T-helper 22 cell (primary cell): ENCODE measurements at places on chromosomes 2 and 18.

DNA sequence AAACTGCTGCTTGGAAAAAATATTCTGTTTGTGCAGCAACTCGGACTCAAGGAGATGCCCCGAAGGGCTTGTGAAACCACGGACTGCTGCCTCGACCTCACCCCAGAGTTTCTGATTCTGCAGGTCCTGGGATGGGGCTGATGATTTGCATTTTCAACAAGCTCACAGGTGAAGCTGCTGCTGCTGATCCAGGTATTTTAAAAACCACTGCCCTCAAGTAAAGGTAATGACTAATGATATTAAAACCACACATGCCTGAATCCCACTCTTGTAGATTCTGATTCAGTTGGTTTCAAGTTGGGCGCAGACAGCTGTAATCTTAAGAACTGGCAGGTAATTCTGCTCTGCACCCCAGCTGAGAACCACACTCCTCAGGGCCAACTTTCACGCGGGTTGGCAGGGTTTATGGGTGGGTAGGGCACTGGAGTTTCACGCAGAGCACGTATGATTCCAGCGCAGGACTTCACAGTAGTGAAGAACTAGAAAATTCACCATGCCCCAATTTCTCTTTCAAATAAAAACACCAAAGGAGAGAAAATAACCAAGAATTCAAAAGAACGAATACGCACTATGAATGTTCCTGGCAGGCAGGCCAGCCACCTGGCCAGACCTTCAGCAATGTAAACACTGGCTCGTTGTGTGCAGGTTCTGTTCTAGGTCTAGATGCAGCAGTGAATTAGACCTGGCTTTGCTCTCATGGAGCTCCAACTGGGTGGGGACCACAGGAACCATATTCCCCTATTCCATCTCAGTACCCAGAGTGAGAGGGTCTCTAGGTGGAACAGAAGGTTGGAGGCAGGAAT lies 74.6 kb upstream of the ZFP36L2 start:
- no peak for DNase-seq

DNA sequence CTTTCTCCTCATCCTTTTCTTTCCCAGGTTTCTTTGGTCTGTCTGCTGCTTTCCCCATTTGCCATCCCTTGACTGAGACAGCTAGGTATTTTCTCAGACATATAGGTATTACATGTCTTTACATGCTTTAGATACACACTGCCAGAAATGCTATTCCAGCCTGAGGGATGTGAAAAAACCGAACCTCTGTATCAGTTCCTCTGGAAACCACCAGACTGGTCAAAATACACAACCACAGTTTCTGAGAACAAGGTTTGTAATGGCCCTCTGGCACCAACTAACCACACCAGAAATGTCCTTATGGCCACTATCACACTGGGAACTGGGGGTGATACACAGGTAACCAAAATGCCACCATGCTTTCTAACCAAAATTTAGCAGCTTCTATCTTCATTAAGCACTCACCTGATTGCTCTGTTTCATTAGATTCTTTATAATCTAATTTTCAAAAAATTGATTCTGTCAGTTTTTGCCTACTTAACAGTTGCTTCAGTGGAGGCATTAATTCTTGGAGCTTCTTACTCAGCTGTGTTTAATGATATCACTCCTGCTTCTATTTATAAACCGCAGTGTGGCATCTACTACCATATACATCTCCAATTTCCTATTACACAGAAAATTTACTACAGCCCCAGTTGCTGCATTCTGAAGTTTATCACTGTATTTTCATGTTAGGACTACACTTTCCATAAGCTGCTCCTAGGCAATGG lies 243.5 kb downstream of the WDPCP start:
- DNase-seq, result no peak

- no peak for DNase-seq
Observed at GRCh38 chr2:5764041-5764440, 71.9 kb downstream of the SOX11 start.

DNA sequence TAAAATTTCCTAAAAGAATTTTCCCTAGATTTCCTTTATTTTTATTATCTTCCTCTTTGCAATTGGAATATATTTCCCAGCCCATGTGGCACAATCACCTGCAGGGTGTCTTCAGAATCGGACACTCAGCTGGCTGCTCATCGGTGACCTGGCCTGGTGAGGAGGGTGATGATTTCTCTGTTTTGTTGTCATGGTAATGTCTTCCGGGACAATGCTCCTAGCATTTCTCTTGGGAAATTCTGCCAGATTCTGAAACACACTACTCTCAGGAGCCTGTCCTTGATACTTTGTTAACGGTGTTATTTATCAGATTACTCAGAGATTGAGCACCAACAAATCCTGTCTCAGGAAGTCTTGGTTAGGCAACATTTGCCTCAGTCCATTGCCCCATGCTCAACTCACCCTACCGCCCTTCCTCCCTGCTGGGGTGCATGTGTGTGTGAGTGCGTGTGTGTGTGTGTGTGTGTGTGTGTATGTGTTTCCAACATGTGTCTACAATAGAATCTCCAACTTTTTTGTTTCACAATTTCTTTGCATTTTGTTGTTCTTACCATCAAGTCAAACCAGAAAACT lies 70.3 kb downstream of the MYT1L start:
- no peak for DNase-seq

- no peak for DNase-seq
Observed at GRCh38 chr2:9021563-9022211, 18.2 kb upstream of the MBOAT2 start.
